Stimulated activated CD4-positive, alpha-beta T cell treated with anti-CD3 and anti-CD28 coated beads, Interleukin-2, amount 100 ng/mL, for 24 hours (primary cell): ENCODE measurements at places on chromosomes 3 and 15.

DNA sequence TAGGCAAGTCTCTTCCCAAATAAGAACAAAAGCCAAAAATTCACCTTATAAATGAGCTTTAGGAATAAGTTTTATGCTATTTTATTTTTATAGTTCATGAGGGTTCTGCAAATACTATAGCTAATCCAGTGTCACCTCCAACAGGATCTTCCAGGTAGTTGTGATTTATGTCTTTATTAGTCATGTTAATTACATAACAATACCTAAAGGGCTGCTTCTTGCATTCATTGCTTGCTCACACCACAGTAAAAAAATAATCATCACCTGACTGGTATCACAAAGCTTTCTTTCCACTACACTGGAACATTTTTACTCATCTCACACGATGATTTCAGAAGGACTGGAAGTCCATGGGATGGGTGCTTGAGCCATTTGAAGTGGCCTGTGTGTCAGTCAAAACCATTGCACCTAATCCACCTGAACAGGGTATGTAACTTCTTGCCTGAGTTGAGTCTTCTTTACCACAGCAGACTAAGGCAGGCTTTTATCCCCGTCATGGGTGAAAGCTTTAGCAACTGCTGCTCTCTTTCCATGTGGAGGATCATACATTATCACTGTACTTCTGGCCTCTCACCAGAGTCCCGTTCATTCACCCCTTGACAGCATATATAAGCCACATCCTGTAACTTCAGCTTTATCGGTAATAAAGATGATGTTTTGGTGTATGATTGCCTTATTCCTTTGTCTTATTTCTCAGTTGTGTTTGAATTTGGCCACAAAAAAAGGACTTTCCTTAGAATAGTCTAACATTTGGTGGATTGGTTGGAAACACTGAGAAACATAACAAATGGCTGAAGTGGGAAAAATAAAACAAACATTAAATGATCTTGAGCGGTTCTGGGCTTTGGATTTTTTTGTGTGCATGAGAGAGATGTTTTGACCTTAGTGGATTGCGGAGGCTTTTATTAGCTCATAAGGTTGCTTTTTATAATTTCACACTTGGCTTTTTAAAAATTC is 382.6 kb upstream of the THBS1 start:
- DNase-seq: no peak

GRCh38 chr3:45258317-45258716 is 32.2 kb upstream of the TMEM158 start:
- DNase-seq: no peak

DNA sequence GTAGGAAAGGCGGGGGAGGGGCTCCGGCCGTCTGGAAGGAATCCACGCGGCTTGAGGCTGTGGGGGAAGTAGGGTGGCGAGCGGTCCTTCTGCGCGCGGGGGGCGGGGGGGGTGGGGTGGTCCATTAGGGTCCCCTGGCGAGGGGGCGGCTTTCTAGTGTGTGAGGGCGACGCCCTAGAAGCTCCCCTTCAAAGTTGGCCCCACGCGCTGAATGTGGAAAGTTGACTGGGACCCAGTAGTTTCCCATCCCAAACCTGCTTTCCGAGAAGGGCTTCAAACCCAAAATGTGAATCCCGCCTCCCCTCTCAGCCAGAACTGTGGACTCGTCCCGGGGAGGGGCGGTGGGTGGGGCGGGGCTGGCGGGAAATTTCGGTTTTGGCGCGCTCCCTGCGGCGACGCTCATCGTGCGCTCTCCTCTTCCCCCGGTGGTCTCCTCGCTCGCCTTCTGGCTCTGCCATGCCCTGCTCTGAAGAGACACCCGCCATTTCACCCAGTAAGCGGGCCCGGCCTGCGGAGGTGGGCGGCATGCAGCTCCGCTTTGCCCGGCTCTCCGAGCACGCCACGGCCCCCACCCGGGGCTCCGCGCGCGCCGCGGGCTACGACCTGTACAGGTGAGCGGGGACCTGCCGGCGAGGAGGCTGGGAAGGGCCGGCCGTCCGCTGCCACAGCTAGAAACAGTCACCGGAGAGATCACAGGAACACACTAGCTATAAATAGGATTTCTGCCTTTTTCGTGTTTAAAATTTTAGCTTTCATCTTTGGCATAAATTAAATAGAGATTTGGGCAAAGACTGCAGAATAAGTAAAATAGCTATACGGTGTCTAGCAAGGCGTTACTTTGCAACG is 790 bp downstream of the DUT start:
- DNase-seq: peak; percentile 81

GRCh38 chr15:88849376-88850072 is 45.8 kb downstream of the HAPLN3 start:
- DNase-seq: no peak

- DNase-seq: peak; percentile 7
Observed at GRCh38 chr3:132721479-132722164, 587 bp downstream of the NPHP3 start.

DNA sequence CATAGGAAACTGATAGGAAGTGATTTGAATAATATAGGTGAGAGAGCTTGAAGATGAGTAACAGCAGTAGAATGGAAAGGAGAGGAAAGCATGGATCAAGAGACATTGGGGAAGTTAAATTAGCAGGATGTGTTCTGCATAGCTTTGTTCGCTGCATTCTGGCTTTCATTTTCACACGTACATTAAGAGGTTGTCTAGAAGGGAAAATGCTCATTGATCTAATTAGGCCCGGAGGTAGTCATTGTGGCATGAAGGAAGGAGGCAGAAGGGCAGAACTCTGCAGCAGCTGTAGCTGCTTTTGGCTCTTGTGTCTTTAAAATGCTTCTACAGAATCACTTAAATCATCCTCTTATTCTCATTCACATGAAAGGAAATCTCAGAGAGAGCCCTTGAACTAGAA is 40.3 kb downstream of the KCNAB1 start:
- DNase-seq: no peak

GRCh38 chr15:99399061-99399460 is 147.8 kb downstream of the LRRC28 start:
- DNase-seq: no peak

DNA sequence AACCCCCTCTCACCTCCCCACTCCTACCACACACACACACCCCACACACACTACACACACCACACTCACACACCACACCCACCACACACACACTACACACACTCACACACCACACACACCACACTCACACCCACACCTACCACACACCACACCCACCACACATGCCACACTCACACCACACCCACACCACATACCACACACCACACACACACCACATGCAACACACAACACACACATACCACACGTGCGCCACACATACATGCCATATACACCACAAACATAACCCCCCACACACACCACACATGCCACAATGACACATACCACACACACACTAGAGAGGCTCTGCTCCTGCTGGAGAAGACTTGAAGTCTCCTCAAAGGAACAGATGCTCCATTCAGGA is 5.9 kb upstream of the ITPKA start:
- DNase-seq: peak; percentile 38

DNA sequence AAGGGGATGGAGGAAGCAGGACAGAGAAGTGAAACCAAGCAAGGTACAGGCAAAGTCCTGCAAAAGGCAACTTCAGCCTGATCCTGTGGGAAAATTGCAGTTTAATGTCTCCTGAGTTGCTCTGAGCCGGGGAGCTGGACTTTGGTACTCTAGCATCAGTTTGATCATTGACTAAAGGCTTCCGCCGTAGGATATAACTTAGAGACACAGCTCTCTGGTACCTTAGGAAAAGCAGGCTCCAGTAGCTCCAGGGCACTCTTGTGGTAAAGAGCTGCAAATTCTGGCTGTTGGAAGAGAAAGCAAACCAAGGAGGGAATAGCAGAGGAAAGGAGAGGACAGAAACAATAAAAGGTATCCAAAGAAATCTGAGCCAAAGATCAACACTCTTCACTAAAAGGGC is 521.1 kb downstream of the PLOD2 start:
- no peak for DNase-seq

DNA sequence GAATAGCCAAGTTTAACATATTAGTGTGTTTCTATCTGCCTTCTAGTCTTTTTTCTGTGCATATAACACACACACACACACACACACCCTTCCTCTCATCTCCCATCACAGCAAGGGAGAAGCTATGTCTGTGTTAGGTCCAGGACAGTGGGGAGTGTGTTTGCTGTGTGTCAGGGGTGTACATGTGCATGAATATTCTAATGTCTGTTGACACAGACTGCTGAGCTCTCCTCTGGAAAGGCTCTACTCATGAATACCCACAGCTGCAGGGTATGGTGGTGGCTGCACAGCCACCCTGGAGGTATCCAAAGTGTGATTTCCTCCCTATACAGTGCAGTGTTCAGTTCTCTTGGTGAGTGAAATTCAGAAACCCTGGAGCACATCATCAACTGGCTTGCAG is 42.9 kb downstream of the ARNT2 start:
- no peak for DNase-seq

- no peak for DNase-seq
Observed at GRCh38 chr15:40273428-40273827, 9.4 kb downstream of the ANKRD63 start.

- DNase-seq: no peak
Observed at GRCh38 chr15:22224241-22224671, 143.9 kb downstream of the OR4M2 start.

DNA sequence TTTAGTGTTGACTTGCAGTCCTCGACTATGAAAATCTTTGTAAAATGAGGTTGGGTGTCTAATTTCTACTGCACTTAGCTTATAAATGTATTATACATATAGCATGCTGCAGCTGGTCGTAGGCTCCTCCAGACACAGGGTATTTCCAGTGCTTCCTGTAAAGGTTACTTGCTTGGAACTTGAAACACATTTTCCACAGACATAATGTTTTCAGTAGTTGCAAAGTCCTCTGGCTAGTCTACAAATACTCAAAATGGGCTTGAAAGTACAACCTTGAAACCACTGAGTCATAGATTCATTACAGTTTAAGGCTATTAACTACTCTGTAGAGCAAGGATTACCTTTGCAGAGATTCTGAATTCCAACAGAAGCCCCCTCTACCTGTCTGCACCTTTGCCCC is 464.1 kb downstream of the RAP2B start:
- DNase-seq: no peak

DNA sequence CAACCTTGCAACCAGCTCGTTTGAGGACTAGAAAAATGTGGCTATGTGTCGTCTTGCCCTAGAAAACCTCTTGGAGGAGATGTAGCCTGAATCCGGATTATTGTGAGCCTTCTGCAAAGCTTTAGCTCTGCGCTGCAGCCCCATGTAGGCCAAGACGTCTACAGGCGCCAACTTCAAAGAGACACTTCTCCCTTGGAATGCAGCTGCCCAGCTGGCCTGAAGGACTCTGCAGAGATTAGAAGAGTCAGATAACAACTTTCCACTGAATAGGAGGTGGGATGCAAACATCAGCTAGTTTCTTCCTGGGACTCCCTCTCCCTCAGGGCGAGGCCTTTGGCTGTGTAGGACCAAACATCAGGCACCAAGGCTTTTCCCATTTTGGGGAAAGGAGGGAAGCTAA is 356.5 kb upstream of the IL12A start:
- DNase-seq: no peak

DNA sequence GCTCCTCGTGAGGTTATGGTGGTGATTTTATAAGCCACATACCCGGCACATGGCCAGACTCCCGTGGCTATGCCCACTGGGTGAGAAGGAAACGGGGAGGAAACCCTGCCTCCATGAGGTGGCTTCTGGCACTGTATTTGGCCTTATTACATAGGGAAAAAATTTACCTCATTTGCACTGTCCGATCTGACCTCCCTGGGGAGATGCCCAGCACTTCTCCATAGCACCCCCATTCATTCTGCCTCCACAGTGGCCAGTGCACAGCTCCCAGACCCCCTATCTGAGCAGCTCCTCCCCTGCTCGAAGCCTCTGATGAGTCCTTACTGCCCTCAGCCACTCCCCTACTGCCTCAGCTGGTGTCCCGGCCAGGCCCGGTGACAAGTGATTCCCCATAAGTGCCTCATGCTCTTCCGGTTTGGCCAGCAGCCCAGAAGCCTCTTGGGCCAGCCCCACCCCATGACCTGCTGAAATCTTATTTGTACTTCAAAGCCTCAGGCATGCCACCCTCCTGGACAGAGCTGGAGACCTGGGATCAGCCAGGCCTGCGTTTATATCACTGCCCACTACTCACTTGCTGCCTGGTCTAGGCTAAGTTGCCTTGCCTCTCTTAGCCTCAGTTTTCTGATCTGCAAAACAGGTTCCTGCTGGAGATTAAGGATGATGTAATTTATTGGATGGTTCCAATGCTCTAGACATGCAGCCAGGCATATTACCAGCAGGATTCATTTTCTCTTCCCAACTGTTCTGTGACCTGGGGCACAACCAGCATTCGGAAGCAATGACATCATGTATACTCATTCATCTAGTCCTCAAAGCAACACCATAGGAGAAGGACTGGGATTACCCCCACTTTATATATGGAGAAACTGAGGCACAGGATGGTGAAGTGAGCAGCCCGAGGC is 30.6 kb upstream of the SLC6A6 start:
- DNase-seq: no peak

GRCh38 chr15:58057559-58057958 is 8.0 kb downstream of the ALDH1A2 start:
- DNase-seq: no peak

DNA sequence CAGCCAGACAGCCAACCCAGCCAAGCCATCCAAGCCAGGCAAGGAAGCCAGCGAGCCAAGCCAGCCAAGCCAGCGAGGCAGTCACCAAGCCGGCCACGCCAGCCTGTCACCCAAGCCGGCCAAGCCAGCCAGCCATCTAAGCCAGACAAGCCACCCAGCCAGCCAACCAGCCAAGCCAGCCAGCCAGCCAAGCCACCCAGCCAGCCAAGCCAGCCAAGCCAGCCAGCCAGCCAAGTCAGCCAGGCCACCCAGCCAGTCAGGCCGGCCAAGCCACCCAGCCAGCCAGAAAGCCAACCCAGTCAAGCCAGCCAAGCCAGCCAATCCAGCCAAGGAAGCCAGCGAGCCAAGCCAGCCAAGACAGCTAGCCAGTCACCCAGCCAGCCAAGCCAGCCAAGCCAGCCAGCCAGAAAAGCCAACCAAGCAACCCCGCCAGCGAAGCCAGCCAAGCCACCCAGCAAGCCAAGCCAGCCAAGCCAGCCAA is 201.2 kb downstream of the GOLGA6L6 start:
- DNase-seq: no peak

DNA sequence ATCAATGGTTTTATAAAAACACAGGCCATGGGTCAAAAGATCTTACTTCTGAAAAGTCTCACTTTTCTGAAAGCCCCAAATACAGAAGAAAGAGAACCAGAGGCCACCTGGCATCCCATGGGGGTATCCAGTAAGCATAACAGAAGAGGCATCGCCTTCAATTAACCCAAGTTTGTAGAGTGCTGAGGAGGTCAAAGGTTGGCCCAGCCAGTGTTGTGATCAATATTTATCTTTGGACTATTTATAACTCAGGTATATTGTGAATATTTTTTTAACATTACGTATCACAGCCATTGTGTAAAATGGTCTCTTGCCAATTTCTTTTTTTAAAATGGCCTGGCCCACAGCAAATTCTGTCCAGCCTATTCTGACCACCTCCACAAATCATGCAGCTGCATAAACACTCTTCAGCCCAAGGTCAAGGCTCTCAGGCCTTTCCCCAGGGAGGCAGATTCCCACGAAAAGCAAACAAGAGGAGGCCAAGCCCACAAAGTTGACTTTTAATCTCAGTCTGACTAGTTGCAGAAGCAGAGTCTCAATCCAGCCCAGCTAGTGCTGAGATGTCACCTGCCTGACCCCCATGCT is 26.2 kb upstream of the SPTBN5 start:
- DNase-seq: no peak

GRCh38 chr3:138378990-138379389 is 30.6 kb downstream of the MRAS start:
- no peak for DNase-seq
